ENCODE measurements at places on chromosomes 3 and 15. TPM values are rescaled to one million over a fixed set of nuclear protein-coding genes. Genes with fewer than 3 reads are reported as not detected.

CORO2B gene
- 0.35 TPM for total RNA-seq

MAP1A gene
- 0.06 TPM for total RNA-seq

CIDEC gene
- total RNA-seq: 2.8 TPM

IGDCC3 gene
- 51.8 TPM for total RNA-seq

CD276 gene
- 55.2 TPM for total RNA-seq

SLC28A2 gene
- 0.08 TPM for total RNA-seq

SLC22A14 gene
- not detected for total RNA-seq

DNA sequence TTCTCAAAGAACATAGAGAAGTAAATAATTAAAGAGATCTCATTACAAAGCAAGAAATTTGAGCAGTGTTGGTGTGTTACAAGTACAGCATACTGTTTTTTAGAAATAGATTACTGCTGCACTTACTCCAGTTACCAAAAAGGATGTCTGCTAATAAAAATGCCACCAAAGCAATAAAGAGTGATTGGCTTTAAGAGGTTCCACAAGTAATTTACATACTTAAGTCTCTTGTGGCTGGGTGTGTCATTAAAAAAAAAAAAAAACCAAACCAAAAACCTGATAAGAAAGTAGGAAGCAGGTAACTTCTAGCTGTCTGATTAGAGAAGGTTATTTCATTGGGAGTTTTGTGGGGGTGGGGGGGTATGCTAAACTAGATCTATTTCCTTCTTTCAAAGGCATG, 15.2 kb downstream of the RAB11A start:
- DNase-seq: no peak

DNA sequence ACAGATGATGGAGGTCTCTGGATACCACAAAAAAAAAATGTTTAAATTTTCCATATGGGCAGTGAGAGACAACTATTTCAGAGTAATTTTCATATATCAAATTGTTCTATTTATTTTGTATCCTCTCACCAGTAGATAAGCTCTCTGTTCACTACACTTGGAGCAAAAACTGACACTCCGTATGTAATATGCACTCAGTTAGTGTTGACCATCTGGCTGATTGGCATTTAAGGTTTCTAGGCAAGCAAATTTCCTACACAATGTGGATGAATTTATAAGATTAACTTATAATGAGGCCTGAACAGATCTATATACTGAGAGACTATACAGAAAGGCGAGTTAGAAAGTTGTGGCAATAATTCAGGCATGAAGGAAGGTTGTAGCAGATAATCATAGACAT, 836.5 kb upstream of the SEMA6D start:
- DNase-seq: no peak

- peak; percentile 68 for DNase-seq
These were observed 2.3 kb upstream of the FEM1B start for GRCh38 chr15:68275165-68275746.

DNA sequence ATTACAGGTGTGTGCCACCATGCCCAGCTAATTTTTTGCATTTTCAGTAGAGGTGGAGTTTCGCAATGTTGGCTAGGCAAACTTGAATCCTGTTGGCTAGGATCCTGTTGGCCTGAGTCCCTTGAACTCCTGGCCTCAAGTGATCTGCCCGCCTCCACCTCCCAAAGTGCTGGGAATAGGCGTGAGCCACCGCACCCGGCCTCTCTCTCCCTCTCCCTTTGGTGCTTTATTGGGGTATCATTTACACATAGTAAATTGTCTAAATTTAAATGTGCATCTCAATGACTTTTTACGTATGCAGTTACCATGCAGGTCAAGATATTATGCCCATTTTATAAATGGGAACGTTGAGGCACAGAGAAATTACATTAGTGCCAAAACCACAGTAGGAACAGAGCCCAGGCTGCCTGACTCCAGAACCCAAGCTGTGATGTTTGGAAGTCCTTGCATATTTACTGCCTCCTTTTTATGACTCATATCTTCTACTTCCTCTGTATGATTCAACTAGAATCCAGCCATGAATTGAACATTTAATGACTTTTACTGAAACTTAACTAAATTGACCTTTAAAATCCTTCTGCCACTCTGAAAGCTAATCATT, 34.0 kb upstream of the RPP14 start:
- DNase-seq: no peak

- DNase-seq: no peak
These were observed 158.7 kb downstream of the APBA2 start for GRCh38 chr15:29044503-29044901.
